ENCODE measurements at places on chromosomes 3 and 15. TPM values are rescaled to one million over a fixed set of nuclear protein-coding genes. Genes with fewer than 3 reads are reported as not detected.

GRCh38 chr3:176526225-176526624 lies 671.1 kb downstream of the TBL1XR1 start:
- no peak for DNase-seq

- DNase-seq = peak; percentile 25
Observed at GRCh38 chr3:42683875-42684598, 1.3 kb upstream of the KLHL40 start.

DNA sequence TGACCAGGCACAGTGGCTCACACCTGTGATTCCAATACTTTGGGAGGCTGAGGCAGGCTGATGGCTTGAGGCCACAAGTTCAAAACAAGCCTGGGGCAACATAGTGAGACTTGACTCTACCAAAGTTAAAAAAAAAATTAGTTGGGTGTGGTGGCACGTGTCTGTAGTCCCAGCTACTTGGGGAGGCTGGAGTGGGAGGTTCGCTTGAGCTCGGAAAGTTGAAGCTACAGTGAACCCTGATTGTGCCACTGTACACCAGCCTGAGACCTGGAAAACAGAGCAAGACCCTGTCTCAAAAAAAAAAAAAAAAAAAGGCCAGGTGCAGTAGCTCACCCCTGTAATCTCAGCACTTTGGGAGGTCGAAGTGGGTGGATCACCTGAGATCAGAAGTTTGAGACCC lies 3.1 kb downstream of the CDC25A start:
- DNase-seq = no peak

TMEM207 gene
- total RNA-seq = not detected

GRCh38 chr15:93820566-93820965 lies 410.8 kb upstream of the MCTP2 start:
- no peak for DNase-seq

NTRK3 gene
- 1.6 TPM for total RNA-seq

DNA sequence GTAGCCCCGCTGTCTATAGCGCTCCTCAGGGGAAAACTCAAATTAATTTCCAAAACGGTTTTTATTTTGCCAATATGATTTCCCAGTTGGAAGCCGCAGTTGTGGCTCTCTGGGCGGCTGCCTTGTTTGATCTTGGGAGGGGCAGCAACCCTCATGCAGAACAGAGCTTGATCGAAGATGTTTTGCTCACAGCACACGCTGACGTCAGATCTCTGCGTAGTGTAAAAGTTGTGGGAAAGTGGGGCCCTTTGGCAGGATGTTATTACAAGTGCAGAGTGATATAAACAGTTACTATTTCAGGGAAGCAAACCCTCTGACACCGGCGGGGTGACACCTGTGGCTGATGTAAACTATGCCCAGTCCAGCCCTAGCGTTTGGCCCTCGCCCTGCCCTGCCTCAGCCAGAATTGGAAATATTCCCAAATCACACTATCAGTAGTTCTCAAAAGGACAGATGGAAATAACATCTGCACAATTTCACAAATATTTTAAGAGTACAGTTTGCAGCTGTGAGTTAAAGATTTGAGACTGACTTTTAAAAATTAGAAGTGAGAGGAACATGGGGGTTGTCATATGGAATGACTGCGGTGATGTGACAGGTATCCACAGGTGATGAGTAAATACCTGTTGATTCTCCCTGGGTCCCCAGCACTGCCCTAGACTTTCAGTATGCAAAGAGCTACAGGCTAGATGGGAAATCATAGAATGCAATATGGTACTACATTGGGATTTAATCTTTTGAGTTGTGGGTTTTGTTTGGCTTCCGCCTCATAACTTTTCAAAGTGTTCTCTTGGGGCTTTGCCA lies 1.7 kb downstream of the SYNM start:
- peak; percentile 39 for DNase-seq

IMPG2 gene
- total RNA-seq = 0.29 TPM

C15orf62 gene
- 1.4 TPM for total RNA-seq

DNA sequence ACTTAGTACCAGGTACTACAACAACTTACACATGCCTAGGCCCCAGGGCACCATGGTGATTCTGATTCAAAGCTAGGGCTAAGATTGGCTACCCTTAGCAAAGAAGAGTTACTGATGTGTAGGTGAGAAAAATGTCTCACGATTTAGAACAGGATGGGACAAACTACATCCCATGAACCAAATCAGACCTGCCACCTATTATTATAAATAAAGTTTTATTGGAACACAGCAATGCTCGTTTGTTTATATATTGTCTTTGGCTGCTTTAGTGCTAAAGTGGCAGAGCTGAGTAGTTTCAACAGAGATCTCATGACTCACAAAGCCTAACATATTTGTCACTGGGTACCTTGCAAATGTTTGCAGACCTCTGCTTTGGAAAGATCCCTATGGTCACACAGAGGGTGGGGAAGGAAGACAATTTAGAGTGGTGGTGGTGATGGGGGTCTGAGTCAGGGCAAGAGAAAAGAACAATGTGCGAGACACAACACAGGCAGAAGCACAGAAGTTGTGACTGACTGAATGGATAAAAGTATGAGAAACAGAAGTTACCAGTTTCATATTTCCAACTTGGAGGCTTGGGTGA lies 770.6 kb upstream of the CFAP20DC start:
- DNase-seq = no peak

PLA1A gene
- 1.6 TPM for total RNA-seq

GRCh38 chr15:46088486-46089445 lies 453.9 kb downstream of the SQOR start:
- no peak for DNase-seq

DNA sequence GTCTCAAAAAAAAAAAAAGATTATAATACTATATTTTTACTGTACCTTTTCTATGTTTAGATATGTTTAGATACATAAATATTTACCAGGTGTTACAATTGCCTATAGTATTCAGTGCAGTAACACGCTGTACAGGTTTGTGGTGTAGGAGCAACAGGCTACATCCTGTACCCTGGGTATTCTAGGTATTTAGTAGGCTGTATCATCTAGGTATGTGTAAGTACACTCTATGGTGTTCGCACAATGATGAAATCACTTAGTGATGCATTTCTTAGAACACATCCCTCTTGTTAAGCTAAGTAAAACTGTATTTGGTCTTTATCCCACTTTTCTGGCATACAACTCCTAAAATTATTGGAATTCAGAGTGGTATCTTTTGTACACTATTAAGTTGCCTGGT lies 77.8 kb downstream of the CDC25A start:
- DNase-seq = no peak

CD276 gene
- 51.9 TPM for total RNA-seq

DNA sequence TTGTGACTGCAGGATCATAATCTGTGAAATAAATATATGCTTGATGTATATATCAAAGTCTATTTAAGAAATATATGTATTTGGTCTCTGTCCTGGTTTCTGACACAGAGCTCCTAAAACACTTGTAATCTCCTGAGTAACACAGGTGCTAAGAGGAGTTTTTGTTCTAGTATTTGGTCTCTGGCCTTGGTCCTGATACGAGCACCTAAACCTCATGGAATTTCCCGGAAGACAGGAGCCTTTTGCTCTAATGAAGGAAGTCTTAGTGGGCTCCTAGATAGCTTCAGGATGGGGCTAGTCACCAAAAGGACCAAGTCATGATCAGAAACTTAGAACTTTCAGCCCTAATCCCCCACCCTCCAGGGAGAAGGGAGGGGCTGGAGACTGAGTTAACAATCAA lies 19.2 kb upstream of the MUSTN1 start:
- DNase-seq = no peak

TRIM42 gene
- total RNA-seq = not detected

GRCh38 chr3:159654183-159655134 lies 334.2 kb upstream of the IL12A start:
- no peak for DNase-seq

- no peak for DNase-seq
Observed at GRCh38 chr3:50015918-50016317, 72.8 kb upstream of the RBM5 start.

DNA sequence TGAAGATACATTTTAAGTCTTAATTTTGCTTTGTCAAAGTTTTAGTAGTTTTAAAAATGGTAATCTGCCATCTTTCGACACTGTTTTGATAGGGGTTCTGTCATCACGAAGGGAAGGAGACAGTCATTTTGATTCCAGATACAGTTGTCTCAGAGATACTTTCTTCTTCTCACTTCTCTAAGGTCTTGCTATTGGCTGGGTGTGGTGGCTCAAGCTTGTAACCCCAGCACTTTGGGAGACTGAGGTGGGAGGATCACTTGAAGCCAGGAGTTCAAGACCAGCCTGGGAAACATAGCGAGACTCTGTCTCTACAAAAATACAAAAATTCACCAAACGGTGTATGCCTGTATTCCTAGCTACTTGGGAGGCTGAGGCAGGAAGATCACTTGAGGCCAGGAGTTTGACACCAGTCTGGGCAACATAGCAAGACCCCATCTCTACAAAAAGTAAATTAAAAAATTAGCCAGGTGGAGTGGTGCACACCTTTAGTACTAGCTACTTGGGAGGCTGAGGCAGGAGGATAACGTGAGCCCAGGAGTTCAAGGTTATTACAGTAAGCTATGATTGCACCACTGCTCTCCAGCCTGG lies 3.3 kb downstream of the RAB8B start:
- DNase-seq = no peak

DNA sequence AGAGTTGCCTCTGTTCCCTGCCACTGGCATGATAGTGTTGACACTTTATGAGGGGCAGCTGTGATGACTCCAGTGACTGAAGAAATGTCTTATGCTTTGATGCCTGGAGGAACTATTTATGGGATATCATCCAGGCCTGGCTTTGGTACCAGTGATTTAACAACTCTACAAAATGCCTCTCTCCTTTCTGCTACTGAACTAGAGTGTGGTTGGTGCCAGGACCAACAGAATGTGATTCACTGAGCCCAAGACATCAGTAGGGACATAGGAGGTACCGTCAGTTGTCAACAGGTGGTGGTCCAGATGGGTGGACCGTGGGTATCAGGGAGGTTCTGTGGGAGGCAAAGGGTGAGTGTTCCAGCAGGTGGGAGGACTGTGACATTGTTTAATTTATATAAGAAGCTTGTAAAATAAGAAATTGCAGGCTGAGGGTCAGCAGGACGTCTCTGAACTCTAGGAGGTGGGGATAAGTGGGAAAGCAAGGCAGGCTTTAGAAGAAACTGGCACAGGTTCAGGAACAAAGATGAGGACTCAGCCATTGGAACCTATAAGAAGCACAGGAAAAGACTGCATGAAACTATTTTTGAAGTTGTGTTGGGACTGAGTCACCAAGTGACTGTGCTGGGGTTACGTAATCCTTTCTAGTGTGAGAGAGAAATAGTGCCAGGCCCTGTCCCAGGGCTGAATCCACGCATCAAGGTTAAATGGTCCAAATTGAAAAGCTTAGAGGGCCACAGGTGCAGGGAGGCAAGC lies 28.5 kb upstream of the SLC7A14 start:
- peak; percentile 15 for DNase-seq

DNA sequence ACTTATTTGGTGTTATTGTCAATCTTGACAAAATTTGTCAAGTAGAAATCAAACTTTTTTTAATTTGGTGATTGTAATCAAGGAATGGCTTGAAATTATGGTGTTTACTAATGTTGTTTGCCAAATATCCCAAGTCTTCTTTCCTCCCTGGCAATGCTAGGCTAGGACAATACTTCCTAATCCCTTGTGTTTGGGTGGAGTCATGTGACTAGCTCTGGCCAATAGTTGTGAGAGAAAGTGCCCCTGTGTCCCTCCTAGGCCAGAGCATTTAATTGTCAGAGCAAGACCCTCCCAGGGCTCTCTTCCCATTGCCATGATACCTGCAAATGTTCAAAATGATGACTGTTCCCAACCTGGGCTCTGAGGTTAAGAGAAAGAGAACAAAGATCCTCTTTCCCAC lies 132.7 kb downstream of the ANXA2 start:
- DNase-seq = no peak

DNA sequence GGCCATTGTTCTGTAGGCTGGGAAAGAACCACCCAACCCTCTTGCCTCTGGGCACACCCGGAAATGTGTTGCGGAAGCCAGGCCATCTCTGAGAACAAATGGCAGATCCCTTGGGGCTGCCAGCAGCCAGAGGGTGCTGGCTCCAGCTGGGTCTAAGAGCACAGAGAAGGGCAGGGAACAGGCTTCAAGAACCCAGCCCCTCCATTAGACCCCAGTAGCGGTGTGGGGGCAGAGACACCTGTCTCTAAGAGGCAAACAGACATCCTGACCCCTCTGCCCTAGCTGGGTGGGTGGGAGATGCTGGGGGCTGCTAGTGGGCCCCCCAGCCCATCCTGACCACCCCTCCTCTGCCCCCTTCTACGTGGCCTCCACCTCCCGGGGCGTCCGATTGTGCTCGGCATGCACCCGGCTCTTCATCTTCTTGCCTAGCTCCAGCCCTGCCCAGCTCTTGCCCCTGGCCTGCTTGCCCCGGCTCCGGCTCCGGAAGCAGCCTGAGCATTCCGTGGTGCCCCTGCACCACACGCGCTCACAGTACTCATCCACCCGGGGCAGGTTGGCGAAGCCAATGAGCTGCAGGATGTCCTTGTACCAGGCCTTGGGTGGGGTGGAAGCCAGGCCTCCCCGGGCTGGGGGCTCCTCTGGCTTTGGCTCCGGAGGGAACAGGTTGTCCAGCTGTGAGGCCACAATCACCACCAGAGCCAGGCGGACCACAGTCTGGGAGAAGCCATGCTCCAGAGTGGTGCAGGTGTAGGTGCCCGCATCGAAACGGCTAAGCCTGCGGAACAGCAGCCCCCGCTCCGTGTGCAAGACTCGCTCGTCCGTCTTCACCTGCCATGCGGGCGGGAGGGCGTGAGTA lies 9.4 kb downstream of the SEMA3G start:
- no peak for DNase-seq

Data from mucosa of gallbladder (tissue), 1 donor.